ENCODE measurements at places on chromosomes 11 and 22. TPM values are rescaled to one million over a fixed set of nuclear protein-coding genes. Genes with fewer than 3 reads are reported as not detected.

MS4A6E gene
- total RNA-seq: not detected

GNAZ gene
- 0.12 TPM for total RNA-seq

APOA5 gene
- not detected for total RNA-seq

FAM83F gene
- not detected for total RNA-seq

OR51B2 gene
- total RNA-seq: not detected

BAIAP2L2 gene
- total RNA-seq: 0.37 TPM

C22orf31 gene
- total RNA-seq: not detected

OR10D3 gene
- total RNA-seq: not detected

SLC15A3 gene
- total RNA-seq: 0.96 TPM

NTM gene
- total RNA-seq: not detected

TSGA10IP gene
- not detected for total RNA-seq

MYBPC3 gene
- not detected for total RNA-seq

ARFGAP2 gene
- total RNA-seq: 103 TPM
